Amniotic stem cell (primary cell): ENCODE measurements at places on chromosomes 11 and 22.

- no peak for DNase-seq
These were observed 103.6 kb upstream of the OR9G4 start for GRCh38 chr11:56852131-56852530.

- no peak for DNase-seq
These were observed 87.4 kb downstream of the DEPDC5 start for GRCh38 chr22:31841078-31841827.

- DNase-seq, result no peak
These were observed 49.8 kb upstream of the SPATA19 start for GRCh38 chr11:133895061-133895479.

DNA sequence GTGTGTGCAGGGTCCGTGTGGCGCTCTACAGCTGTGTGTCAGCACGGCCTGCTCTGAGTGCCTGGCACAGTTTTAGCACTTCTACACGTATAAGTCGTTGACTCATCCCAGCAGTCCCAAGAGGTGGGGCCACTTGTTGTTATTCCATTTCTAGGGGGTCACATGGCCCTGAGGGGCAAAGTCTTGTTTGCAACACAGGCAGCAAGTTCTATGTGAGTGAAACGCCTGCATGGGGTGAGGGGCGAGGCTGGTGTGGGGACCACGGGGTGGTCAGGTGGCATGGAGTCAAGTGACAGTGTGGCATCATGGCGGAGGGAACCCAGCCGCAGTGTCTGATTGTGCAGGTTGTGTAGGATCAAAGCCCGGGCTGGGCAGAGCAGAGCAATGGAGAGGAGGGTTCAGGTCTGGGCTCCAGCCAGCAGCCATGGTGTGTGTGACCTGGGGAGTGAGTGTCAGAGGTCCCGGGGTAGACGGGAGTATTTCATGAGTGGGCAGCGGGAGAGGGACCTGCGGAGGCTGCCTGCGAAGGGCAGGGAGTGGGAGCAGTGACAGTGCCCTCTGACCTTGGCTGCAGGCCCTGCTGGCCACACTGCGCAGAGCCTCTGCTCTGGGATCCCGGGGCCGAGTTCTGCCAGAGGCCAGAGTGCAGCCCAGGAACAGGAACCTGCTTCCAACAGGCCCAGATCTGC, 27.9 kb downstream of the SHANK3 start:
- DNase-seq, result no peak
